CMK (cell line): ENCODE measurements at places on chromosomes 7 and 10.
A peak's percentile ranks its signal among the peaks of the same experiment; 100 is the strongest.

DNA sequence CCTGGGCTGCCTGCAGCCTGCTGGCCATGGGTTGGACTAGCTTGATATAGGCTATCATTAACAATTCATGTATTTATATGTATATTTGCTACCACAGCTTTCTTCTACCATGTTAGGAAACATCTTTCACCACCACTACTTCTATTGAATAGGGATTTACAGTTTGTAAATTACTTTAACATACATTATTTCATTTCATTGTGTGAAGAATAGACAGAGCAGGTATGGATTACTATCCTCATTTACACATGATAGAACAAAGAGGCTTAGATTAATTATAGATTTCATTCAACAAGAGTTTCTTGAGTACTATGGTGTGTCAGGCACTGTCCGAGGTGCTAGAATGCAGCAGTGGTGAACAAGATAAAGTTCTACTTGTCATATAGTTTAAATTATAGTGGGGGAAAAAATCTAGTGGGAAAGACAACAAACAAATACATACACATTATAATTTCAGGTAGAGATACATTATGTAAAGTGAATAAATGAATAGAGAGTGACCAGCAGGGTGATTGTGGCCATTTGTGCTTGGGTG lies 20.6 kb downstream of the VTI1A start:
- no peak for DNase-seq

DNA sequence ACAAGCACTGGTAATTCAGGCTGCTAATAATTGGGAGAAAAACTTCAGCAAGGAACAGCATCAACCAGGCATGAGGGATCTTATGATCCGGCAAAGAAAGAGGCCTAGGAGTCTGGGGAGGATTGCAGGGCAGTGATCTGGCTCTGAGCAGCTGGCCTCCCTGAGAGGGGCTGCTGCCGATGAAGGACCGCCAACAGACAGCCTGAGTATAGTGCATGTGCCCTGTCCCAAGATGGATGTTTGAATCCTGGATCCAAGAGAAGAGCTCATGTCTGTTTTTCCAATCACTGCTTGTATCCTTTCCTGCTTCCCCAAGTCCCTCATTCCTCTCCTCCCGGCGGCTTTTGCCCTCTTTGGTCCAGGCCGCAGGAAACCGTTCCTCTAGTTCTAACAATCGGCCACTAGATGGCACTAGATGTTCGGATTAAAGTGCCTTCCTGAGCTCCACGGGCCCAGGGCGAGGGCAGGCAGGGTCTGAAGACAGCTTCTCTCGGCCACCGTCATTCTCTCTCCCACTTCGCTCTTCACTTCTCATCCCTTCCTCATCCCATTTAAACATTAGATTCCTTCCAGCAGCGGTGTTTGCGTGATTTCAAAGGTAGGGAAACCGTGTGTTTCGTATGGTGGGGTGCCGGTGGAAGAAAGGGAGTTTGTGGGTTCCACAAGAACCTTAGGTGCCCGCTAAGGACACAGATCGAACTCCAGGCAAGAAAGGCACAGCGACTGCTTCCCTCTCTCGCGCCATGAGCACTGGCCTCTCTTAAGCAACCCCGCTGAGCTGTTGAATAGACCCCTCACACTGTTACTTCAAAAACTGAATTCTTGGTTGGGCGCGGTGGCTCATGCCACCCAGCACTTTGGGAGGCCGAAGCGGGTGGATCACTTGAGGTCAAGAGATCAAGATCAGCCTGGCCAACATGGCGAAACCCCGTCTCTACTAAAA lies 82.4 kb downstream of the ADCYAP1R1 start:
- DNase-seq: peak; percentile 15

DNA sequence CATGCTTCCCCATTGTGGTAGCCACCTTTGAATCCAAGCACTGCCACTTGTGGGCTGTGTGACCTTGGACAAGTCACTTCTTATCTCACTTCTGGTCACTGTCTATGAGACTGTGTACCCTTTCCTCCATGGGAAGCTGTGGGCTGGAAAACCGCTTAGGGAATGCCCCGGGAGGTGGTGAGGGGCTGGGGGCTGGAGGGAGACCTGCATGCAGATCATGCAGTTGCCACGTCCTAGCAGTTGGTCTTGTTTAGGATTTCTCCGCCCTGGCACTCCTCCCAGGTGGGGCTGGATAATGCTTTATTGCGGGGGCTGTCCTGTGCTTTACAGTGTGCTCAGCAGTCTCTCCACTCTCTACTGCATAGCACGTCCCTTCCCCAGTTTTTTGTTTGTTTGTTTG lies 62.9 kb upstream of the OPN4 start:
- no peak for DNase-seq

DNA sequence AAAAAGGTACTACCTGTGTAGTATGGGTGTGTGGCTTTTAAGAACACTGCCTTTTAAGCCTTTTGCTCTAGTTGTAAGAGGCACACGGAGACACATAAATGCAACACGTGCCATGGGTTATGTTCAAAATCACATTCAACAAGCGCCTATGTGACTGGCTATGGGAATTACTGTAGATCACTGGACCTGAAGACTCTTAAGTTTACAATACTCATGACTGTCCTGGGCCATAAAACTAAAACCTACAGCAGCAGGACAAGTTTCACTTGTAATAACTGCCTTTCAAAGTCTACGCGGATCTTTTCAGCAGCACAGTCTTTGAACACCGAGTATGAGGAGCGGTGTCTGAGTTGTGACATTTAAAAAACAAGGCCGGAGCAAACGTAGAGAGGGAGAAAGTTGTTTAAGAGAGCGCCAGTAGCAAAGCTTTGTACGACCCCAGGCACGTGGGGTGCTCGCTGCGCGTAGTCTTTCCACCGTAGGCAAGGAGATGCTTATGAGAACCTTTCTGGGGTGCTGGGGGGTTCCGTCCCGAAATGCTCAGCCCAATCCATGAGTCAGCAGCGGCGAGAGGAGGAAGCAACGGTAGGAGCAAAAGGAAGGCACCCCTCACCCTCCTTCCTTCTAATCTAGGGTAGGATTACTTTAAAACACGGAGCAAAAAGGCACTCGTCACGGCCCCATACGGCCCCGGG lies 662 bp downstream of the DNAJC2 start:
- peak; percentile 43 for DNase-seq

GRCh38 chr7:87159538-87159937 lies 7.3 kb downstream of the DMTF1 start:
- no peak for DNase-seq

DNA sequence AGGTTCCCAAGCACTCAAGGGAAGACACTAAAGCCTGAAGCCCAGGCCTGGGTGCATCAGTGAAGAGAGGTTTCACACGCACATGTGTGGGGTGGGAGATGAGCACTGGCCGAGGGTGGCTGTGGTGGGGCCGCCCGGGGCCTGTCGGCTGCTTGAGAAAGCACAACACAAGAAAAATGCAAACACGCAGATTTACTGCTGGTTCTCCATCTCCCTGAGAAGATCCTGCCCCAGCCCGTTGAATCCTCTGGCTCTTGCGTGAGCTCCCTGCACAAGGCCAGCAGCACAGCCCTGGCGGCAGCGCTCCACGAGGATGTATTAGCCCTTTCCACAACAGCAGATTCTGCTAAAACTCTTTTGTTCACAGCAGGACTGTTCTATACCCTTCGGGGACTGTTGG lies 6.2 kb downstream of the ZNF511 start:
- no peak for DNase-seq
